ENCODE measurements at places on chromosomes 2 and 18. TPM values are rescaled to one million over a fixed set of nuclear protein-coding genes. Genes with fewer than 3 reads are reported as not detected.

SGPP2 gene
- total RNA-seq = not detected

ADAM23 gene
- total RNA-seq = 4.7 TPM

HMSD gene
- total RNA-seq = not detected

APOB gene
- total RNA-seq = 1.9 TPM

TAF4B gene
- total RNA-seq = 2.4 TPM

LOXL3 gene
- total RNA-seq = 6.1 TPM

CCDC74B gene
- 1.5 TPM for total RNA-seq

IL37 gene
- not detected for total RNA-seq

DNA sequence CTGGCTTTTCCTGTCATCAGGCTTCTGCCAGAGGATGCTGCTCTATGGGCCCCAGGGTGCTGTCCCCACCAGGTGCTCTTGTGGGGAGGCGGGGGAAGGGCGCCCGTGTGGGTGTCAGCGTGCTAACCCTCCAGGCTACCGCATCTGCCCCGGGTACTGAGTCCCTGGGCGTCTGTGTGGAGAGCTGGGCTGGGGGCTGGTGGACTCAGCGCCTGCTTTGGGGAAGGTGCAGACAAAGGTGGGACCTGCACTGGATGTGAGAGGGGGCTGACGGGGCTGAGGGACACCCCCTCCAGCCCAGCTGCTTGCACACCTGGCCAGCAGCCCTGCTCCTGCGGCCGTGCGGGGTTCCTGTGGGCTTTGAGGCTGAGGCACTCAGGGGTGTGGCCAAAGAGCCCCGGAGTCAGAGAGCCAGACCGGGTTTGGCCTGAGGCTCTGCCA is 120.7 kb upstream of the PXDN start:
- DNase-seq = peak; percentile 64

DNA sequence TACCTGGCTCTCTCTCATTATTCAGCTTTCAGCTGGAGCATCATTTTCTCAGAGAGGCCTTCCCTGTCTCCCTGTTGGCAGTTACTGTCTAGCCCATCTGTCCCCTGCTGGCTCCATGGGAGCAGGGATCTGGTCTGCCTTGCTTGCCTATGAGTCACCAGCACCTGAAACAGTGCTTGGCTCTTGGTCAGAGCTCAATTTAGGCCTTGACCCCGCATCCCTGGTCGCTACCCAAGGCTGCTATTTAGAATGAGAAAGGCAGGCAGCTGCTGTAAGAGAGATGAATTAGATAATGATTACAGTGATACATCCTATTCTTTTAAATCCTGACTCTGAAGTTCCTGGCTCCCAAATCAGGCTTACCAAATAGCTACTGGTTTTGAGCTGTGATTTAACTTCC is 32.9 kb downstream of the KCNE4 start:
- DNase-seq = no peak

GRCh38 chr18:48529796-48530195 is 9.0 kb upstream of the CTIF start:
- DNase-seq = no peak

GRCh38 chr2:45986509-45986908 is 310.7 kb upstream of the EPAS1 start:
- peak; percentile 86 for DNase-seq

DNA sequence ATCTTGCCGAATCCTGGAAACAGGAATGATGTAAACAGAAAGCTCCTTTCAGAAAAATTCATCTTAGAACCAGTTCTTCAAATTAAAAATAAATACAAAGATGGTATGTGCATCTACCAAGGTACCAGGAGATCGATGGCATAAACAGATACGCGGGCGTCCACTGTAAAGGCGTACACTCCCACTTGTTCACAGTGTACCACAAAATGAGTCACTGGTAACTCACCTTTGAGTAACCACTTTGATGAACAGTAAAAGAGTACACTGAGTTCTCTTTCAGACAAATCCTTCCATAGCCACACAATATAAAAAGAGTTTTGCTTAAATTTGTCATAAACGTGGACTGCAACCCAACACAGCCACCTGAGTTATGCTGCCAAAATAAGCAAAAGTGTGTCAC is 128.3 kb downstream of the DNER start:
- no peak for DNase-seq

DNA sequence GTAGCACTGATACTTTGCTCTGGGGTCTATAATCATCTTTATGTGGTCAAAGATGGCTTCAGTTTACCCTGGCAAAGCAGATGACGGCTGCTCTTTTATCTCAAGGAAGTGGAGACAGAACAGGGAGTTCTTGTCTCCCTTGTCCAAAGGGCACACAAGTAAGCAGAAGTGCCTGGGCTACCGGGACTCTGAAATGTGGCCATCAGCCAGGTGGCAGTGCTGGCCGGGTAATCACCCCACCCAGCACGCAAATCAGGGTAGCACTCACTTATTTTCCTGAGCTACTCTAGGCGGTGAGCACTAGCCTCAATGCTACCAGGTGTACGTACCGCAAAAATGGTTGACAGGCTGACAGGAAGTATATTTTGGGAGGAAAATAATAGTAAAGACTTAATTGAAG is 119.7 kb upstream of the ETAA1 start:
- no peak for DNase-seq

- DNase-seq = no peak
Measured at GRCh38 chr18:54181856-54182602, 42.4 kb downstream of the MBD2 start.

DNA sequence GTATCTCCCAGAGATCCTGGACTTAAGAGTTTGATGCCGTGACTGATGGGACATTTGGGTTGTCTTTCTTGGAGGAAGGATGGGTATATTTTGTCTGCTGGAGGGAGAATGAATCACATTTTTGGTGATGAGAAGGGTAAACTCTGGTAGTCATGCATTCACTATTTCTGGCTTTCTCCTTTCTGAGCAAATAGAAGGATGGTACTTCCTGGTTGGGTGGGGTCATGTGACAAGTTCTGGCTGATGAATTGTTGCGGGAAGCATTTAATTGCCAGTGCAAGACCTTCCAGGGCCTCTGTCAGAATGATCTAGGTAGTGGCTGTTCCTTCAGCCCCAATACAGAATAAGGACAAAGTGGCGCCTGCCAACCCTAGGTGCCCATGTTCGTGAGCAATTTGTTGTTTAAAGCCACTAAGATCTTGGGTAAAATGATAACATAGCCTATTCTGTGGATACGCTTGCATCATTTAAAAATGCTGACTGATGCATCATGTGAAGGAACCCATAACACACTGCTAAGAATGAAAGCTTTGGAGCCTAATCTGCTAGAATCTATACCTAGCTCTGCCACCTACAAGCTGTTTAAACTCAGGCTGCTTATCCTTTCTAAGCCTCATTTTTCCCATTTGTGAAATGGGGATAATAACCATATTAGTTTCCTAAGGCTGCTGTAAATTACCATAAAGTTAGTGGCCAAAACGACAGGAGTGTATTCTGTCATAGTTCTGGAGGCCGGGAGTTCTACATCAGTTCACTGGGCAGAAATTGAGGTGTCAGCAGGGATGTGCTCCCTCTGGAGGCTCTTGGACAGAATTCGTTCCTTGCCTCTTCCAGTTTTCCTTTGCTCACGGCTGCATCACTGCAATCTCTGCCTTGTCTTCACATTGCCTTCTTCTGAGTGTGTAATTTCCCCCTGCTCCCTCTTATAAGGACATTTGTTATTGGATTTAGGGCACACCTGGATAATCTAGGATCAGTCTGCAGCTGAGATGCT is 281.3 kb downstream of the AGPS start:
- DNase-seq = no peak

DNA sequence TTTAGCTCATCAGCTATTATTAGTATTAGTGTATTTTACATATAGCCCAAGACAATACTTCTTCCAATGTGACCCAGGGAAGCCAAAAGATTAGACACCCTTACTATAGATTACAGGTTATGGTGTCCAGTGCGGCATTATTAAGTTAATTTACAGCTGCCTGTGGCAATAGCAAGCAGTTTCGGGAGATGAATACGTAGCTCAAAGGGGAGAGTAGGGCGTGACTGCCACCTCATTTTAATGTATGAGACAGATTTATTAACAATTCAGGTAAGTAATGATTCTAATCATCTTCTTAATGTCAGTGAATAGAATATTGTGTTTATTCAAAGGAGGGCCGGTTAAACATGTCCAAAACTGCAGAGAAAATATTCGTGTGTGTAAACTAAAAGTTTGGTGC is 6.8 kb upstream of the DSG3 start:
- no peak for DNase-seq

Measured in posterior vena cava (tissue), 2 donors.